CD4-positive, alpha-beta T cell treated with Interleukin-12 subunit alpha and Interleukin-12 subunit beta, for 1 hour (primary cell): ENCODE measurements at places on chromosomes 4 and X.

GRCh38 chr4:140718241-140718952 lies 37.8 kb downstream of the TBC1D9 start:
- no peak for DNase-seq

DNA sequence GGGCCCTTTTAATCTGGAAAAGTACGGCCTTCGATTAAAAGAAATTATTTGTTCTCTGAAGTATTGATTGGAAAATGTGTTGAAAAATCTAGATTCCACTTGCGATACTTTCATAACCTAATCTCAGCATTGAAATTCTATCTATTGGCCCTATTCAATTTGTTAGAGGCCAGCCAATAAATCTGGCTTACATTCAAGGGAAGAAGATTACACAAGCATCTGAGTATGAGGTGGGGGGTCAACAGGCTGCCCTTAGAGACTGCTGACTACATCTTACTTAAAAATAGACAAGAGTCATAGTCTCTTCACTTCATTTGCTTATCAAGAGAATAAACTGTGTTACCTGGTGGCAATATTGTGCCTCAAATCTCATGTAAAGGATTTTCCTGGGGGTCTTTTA lies 248.0 kb upstream of the KCNIP4 start:
- no peak for DNase-seq

GRCh38 chr4:106317815-106318214 lies 1.5 kb downstream of the AIMP1 start:
- DNase-seq: no peak

DNA sequence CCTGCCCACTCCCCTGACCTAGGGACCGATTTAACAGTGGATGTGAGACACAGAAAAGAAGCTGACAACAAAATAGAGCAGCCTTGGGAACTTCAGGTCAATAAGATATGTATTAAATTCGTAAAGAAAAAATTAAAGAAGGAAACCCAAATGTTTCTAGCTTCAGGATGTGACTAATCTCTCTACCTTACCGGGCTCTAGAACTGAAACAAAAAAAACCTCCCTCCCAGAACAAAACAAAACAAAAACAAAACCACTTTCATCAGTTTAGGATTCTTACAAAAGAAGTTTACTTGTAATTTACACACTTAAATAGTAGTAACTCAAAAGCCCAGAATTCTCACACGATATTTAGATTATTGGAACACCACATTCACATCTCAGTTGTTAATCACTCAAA lies 185.8 kb upstream of the RPS6KA3 start:
- peak; percentile 20 for DNase-seq

DNA sequence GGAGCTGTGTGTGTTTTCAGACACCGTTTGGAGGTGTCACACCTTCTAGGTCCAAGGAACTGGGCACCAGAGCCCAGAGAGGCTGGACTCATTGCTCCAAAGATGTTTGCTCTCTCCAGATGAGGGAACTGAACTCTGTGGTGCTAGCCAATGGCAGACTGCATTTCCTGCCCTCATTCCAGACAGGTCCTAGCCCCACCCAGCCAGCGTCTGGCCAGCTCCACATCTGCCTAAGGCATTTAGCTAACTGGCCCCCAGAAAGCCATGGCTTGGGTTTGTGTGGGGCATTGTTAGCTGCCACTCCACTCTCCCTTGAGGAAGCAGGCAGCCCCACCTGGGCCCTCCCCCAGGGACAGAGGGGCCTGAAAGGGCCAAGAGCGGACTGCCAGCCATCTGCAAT lies 11.4 kb downstream of the FGD1 start:
- no peak for DNase-seq

DNA sequence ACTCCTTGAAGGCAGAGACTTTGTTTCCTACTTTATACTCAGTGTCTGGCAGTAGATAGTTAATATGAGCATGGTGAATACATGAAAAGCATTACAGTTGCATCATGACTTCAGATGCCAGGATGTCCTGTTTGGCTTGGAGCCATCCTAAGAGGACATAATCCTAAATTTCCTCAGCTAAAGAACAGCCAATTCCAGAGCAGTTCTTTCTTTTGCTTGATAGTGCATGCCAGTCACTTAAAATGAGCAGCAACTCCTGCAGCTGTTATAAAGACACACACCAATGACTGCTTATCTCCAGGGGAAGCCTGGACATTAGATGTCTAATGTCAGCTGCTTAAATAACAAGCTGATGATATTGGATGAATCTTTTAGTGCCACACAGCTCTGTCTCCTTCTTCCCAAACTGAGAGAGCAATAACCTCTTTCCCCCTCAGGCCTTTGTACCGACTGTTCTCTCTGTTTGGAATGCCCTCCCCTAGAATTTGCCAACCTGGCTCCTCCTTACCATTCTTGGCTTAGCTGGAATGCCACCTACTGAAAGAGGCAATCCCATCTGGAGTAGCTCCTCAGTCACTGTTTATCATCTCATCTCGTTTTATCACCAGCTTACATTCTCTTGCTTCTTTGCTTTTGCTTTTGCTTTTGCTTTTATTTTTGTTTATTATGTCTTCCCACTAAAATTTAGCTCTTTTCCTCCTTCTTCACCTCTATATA lies 100.8 kb upstream of the USP38 start:
- DNase-seq: no peak

DNA sequence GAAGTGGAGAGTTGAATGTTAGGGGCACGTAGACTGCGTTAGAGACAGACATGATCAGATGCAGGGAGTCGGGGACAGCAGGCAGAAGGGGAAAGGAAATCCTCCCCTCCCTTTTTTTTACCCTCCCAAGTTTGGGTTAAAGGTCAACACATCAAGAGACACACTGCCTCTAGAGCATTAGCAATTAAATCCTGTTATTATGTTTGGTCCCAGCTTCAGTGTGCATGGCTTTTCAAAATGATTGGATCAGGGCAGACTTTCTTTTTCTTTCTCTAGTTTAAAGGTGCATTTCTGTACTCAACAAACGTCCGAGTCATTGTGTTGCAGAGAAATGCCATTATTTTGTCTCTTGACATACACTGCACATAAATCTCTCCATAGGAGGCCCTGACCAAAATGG lies 63.9 kb downstream of the USP26 start:
- DNase-seq: no peak

GRCh38 chr4:32689518-32689917 lies 1969.3 kb downstream of the PCDH7 start:
- no peak for DNase-seq

DNA sequence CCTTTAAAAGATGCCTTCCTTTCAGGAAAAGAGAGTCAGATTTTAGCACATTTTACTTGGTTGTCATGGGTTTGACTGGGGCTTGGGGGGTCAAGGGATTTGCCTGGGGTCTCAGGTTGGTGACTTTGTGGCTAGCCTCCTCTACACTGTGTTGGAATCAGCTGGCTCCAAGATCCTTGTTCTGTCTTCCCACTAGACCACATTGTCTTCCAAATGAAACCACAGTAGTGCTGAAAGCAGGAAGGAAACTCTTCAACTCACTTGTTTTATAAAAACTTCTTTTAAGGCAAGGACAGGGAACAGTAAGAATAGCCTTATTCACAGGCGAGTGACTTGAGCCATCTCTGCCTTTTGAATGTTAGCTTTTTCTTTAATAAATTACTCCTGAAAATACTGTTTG lies 37.0 kb upstream of the OTUD4 start:
- no peak for DNase-seq

GRCh38 chrX:52839137-52839536 lies 28.1 kb downstream of the XAGE5 start:
- DNase-seq: no peak

- DNase-seq: no peak
Observed at GRCh38 chrX:20513185-20513584, 246.5 kb upstream of the RPS6KA3 start.

GRCh38 chr4:6493658-6494304 lies 21.4 kb upstream of the PPP2R2C start:
- DNase-seq: no peak

DNA sequence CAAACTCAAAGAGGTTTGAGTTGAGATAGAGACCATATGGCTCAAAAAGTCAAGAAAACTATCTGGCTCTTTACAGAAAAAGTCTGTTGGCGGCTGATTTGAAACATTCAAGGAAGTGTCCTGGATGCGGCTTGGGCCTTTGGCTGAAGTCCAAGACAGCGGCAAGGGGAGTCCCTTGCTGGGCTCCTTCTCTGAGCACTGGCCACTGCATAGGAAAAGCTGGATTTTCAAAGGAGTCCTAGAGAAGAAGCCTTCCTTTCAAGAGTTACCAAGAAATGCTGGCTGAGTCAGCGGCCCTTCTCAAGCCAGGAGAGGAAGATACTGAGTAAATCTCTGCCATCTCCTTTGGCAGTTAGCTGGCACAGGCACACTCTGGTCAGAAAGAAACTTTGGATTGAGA lies 12.1 kb downstream of the APLN start:
- DNase-seq: no peak

- peak; percentile 5 for DNase-seq
Observed at GRCh38 chr4:41212616-41213203, 1.6 kb downstream of the APBB2 start.

DNA sequence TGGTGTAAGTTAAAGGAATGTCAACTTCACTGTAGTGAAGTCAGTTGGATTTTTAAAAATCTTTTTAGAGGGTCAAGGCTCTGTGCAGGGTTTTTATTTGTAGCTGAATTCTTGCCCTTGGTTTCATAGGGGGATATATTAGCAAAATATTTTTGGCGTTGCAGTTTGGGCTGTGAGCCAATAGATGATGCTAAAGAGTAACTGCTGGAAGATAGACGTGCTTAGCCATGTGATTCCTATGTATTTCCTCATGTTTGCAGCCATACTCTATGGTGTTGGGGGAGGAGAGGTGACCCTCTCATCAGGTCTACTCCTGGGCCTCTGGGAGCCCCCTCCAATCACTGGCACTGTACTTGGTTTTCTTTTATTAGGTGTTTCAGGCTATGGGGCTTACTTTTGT lies 246.7 kb upstream of the ARHGAP24 start:
- DNase-seq: no peak

DNA sequence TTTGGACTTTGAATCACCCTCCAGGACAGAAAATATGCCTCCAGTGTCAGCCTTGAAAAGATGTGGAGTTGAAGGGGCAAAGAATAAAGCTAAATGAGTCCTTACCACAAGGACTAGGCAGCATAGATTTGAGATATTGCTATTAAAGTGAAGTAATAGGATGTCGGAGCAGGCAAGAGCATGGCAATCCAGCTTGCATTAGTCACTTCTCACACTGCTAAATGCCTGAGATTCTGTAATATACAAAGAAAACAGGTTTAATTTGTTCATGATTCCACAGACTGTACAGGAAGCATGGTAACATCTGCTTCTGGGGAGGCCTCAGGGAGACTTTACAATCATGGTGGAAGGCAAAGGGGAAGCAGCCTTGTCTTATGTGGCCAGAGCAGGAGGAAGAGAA lies 109.8 kb upstream of the PCDH7 start:
- DNase-seq: no peak

DNA sequence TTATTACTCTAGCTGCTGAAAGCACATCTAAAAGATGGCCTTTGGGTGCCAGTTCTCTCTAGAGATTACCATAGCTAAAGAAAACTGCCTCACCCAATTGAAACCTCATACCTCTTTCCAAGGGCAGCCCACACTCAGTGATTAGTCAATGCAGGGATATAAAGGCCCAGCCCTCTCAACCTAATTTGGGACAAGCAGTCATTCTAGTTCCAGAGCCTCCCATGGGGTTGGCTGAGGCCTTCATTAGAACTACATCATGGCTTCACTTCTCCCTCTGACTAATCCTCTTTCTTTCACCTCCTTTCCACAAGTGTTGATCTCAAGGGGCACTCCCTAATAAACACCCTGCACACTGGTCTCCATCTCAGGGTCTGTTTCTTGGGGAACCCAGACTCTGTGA lies 38.5 kb upstream of the C1GALT1C1 start:
- DNase-seq: no peak

DNA sequence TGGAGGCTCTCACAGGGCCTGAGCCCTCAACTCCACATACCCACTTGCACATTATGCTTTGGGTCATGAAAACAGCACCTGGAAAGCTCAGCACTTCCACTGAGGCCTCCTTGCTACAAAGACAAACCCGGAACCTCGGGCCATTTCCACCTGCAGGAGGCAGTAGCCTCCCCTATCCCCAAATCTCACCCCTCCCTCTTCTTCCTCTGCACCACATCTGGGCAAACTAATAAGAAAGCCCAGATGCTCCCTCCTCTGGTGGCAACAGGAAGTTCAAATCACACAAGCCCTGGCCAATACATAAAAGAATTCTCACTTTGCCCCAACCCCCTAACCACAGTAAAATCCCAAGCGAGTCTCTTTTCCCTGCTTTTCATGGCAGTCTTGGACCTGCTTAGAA lies 136.4 kb downstream of the MAPK10 start:
- no peak for DNase-seq

DNA sequence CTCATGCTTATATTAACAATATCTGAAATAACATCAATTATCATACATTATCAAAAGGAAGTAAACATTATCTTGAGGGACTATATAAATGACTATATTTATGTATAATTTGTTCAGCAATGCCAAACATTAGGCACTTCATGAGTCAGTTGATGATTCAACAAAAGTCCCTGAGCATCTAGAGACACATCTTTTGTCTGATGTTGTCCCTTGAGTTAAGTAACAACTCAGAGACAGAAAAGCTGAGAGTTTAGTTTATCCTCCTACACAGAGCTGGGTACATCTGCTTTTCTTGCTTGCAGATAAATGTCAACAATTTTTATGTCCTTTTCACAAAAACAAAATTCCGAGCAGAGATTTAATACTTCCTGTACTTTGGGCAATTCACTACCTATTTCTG lies 311.1 kb downstream of the INPP4B start:
- no peak for DNase-seq

DNA sequence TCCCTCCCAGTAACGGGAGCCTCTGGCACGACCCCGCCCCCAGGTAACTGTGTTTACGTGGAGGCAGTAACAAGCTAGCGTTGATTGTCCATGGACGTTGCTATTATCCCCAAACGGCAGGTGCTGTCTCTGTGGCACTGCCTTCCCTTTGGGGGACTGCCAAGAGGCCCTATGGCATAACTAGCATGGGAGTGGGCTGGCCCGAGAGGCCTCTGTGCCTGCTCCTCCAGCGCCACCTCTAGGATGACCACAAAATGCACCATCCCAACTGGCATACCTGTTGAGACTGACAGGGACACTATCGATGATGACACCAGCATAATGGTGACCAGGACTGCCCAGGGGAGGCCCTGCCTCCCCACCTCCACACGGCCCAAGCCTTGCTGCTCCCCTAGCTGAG lies 1.5 kb downstream of the SRPK3 start:
- no peak for DNase-seq

DNA sequence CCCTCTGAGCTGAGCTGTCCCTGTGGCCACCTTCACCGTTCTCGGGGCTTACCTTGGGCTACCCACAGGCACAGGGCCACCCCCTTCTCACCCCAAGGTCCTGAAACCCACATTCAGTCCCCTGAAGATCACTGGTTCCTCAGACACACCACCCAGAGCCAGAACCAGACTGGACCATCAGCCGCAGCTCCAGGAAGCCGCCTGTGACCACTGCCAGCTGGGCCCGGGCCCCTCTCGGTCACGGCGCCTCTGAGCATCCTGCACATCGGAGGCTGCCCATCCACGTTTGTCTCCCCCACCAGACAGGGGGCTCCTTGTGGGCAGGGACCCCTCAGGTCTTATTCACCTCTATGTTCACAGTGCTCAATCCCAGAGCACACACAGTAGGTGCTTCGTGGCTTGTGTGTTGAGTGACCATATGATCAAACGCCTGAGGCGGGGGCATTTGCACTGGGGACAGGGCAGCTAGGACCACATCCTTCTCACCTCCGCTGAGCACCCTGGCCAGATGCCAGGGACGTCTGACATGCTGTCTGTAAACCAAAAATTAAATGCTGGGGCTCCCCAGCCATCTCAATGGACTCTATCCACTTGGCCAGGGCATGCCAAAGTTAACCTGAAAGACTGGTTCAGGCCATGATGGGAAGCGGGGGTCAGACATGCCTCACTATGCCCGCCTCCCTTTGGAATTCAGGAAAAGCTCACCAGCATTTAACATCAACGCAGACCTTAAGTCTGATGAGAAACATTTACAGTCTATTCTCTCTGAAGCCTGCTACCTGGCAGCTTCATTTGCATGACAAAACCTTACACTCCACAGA lies 109.4 kb upstream of the AFAP1 start:
- no peak for DNase-seq
